ENCODE measurements at places on chromosomes 7 and 10. TPM values are rescaled to one million over a fixed set of nuclear protein-coding genes. Genes with fewer than 3 reads are reported as not detected.

- DNase-seq, result no peak
Observed at GRCh38 chr10:4840151-4840550, 14.1 kb downstream of the AKR1E2 start.

DNA sequence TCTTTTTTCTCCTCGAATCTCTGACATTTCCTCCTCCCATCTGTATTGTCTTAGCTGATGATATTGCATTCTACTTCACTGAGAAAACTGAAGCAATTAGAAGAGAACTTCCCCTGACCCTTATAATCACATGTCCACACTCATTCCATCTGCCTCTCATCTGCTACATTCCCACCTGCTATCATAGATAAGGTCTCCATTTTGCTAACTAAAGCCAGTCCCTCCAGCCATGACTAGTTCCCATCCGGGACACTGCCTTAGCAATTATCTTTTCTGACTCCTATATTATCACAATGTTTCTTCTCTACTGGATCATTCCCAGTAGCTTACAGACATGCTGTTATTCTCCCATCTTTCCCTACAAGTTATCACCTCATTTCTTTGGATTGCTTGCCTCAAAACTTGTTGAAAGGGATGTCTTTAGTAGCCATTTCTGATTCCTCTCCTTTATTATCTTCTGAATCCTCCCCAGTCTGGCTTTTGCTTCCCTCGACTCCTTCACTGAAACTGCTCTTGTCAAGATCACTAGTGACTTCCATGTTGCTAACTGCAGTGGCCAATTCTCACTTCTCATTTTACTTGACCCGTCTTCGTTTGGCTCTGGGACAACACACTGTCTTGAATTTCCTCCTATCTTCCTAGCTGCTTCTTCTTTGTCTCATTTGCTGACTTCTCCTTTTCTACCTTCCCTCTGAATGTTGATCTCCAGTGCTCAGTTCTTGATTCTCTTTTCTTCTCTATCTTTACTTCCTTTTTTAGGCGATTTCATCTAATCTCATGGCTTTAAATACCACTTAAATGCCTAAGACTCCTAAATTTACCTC lies 35.9 kb downstream of the FZD1 start:
- no peak for DNase-seq

DNA sequence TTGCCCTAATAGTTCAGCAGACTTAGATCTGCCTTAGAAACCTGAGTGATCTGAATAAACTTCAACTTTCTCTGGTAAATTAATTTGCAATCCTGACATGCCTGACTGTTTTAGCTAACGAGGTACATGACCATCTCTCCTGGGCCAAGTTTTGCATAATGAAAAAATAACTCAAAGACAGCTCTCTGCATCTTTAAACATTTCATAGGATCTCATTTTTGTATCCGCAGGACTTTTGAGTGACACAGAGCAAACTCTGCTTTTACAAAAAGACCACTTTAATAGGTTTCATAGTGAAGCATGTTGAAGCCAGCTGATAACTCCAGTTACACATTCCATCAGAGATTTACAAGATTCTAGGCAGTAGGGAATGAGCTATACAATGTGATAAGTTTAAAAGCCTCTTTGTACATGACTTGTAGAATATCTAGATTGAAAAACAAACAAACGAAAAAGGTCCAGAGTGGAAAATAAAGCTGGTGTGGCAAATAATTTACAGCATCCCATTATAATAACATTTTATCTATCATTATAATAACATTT lies 2.1 kb downstream of the PRKG1 start:
- no peak for DNase-seq

- no peak for DNase-seq
Observed at GRCh38 chr7:27031289-27032172, 64.3 kb downstream of the HOXA1 start.

- no peak for DNase-seq
Observed at GRCh38 chr7:138606236-138606635, 94.9 kb downstream of the SVOPL start.

The ZFAND4 gene
- 15.5 TPM for total RNA-seq

The GHRHR gene
- total RNA-seq, result not detected

The FXYD4 gene
- total RNA-seq, result 0.71 TPM

Measured in HCT116 (cell line).